Activated CD4-positive, alpha-beta memory T cell treated with anti-CD3 and anti-CD28 coated beads, Interleukin-2, amount 10 ng/mL, durations not matched to agents 7 days and 5 days (primary cell): ENCODE measurements at places on chromosomes 7 and 10. TPM values are rescaled to one million over a fixed set of nuclear protein-coding genes. Genes with fewer than 3 reads are reported as not detected.

DNA sequence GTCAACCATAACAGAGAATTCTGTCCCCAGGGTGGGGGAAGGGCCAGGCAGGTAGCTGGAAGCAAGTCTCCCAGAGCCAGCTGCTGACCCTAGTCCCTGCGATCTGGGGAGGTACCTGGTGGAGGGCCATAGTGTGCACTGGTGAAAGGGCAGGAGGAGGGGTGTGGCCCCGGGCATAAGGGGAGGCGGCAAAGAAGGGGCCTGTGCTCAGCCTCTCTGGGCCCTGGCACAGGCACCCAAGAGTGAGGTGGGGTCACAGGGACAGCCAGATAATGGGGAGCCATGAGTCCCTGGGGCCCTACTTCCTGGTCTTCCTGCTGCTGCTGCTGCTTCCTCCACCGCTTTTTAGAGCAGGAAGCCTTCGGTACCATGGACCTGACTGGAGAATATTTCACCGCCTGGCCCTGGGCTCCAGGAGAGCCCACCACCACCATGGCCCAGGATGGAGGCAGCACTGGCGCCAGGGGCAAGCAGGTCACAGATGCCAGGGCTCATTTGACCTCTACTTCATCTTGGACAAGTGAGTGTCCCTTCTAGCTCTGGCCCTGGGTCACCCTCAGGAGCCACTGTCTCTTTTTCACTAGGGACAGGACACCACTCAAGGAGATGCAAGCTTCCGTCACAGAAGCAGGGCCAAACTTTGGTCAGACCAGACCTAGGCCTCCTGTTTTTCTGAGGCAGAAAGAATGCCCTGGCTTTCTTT is at the start of gene ANTXRL:
ANTXRL (plus strand) TSS at position 7 of the 703 bp plus-strand sequence; CDS start at position 273, 266 bp downstream.
- DNase-seq: no peak

DNA sequence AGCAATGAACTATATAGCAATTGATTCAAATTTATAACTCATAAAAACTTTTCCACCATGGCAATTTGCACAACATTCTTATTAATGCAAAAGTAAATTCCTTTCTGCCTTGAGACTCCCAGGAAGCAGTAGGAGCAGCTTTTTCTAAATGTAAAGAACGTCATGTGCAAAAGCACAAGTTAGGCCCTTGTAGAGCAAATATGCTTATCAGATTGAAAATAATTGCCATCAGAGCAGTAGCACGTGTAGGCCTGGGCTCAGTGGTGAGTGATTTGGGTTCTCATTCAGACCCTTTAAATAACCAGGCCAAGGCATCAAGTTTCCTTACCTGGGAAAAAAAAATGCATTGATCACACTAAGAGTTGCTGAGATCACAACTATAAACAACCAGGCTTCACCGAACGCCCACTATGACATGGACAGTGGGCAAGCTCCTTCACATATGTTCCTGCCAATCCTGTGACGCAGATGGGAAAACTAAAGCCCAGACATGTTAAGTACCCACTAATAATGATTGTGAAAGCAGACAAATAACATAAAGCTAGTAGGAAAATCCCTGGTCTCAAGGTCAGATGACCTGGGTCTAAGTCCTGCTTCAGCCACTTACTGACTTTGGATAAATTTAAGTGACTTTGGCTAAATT is 22.1 kb upstream of the SAR1A start:
- no peak for DNase-seq

DNA sequence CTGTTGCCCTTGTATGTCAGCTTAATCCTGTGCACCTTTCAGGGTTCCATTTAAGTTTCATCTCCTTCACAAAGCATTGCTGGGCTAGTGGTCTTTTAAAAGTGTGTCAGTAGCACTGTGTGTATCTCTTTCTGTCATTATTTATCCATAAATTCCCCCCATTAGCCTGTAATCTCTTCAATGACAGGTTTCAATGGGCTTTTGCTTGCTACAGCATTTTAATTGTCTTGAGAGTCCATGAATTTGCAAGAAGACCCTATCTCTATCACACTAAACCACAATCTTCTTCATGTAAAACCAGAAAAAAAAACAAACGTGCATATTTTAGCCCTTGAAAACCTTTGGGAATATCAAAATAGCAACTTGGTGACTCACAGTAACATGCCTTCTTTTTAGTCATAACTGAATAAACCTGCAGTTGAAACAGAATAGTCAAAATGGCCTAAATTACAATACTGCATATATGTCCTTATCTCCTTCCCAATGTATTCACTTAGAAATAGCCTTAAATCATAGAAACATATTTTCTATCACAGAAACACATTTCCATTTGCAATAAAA is 118.6 kb downstream of the PON1 start:
- DNase-seq: no peak

DNA sequence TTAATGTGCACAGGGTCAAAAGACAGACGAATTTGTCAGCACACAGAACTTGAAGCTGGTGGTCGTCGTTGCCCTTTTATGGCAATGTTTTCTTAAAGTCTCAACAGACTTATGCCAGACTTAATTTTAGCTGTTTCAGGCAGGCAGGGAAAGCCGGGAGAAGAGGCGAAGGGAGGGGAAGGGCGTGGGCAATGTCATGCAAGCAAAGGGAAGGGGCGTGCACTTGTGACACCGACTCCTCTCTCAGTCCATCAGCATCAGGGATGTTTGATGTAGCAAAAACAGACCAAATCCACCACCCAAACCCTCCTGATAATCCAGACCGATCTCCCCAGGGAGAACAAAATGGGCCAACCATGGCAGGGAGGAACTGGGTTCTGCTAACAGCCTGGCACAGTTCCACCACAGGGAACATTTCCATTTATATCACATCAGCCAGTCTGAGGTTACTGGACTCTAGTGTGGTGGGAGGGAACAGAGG is 118.1 kb upstream of the RHEB start:
- no peak for DNase-seq

- no peak for DNase-seq
These were observed 202.9 kb downstream of the PTPRN2 start for GRCh38 chr7:158384746-158385145.

DNA sequence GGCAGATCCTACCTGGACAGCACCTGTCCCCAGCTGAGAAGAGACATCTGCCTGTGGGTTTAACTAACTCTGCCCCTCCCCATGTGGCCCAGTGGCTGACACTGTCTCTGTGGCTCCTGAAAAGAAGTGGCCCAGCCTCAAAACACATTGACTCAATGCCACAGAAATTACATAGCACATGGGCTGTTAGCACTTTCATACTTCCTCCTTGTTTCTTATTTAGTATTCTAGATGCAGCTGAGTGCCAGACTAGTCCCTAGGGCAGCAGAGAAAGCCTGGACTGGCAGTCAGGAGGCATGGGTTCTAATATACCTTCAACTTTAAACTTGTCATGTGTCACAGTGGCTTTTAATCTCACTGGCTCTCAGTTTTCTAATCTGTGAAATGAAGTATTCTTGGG is 171.0 kb downstream of the TRIL start:
- DNase-seq: no peak

- DNase-seq: no peak
These were observed 14.1 kb downstream of the ZNF398 start for GRCh38 chr7:149161241-149161848.

GRCh38 chr7:148151778-148152177 is 438.8 kb upstream of the C7orf33 start:
- DNase-seq: no peak

DNA sequence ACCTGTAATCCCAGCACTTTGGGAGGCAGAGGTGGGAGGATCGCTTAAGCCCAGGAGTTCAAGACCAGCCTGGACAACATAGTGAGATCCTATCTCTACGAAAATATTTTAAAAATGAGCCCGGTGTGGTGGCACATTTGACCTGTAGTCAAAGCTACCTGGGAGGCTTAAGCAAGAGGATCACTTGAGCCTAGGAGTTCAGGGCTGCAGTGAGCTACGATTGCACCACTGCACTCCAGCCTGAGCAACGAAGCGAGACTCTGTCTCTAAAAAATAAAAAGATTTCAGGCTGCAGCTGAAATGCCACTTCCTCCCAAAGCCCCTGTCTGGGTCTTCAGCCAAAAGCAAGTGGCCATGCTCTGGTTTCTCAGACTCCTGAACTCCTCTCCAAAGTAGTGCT is 38.7 kb upstream of the CARD11 start:
- DNase-seq: no peak

GRCh38 chr7:38307640-38308039 is 34.2 kb upstream of the TARP start:
- no peak for DNase-seq

DNA sequence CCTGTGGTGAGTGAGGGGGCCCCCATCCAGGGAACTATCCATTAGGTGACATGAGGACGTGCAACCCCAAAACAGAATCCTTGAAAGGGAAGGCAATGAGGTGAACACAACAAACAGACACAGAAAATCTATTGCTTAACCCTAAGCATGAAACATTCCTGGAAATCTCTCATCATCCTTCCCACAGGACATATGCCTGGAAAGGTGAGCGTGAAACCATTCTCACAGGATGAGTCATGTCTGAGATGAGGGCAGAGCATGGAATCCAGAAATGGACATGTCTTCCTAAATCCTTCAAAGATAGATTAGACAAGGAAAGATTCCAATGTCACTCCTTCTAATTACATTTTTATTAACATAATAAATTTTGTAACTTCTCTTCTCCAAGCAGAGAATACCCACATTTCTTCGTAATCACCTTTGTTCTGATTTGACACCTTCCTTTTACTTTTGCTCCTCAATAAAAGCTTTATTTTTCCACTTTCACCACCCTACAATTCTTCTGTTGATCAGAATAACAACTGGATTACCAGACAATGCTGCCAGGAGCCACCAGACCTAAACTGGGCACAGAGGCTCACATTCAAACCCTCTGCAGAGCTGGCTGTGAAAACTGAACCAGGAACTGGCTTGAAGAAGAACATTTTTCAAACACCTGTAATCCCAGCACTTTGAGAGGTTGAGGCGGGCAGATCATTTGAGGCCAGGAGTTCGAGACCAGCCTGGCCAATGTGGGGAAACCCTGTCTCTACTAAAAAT is 67.2 kb downstream of the COBL start:
- no peak for DNase-seq

- DNase-seq: no peak
These were observed 349.8 kb downstream of the PHTF2 start for GRCh38 chr7:78148166-78148894.

DNA sequence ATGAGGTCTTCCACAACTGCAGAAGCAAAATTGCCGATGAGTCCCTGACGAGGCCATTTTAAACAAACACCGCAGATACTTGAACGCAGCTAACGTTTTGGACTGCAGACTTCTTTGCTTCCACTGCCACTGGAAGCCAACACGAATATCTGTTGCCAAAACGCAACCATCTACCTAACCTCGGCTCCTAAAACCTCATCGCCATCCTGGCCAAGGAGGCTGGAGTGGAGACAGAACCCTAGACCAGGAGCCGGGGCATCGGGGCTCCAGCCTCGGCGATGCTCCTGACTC is 493 bp downstream of the WDR91 start:
- DNase-seq: no peak

DNA sequence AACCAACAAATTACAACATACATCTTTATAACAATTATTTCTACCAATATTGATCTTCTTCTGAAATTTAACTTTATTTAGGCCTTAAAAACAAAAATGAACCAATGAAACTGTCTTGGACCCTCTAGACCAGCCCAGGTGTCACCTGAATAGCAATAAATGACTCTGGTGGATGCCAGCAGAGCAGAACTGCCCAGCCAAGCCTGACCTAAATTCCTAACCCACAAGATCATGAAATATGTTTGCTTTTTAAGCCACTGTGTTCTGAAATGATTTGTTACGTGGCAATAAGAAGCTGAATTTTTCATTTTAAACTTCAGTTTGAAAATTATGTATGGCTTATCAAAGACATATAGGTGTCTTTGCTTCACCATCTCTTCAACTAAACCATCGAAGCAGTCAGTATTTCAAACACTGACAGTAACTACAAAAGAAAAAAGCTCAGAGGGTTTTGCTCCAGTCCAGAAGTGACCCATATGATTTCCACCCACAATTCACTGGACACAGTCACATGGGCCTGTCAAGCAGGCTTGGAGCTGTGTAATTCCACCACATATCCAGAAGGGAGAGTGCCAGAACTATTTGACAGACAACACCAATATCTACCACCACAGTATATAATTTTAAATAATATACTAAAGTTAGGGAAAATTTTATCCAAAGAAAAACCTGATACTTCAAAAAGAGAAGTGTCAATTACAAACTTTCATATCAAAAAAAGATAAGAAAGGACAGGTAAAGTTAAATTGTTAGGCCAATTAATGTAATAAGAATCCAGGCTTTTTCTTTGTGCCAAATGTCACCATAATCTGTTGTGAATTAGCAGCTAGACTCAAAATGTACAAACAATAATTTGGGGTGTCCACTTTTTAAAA is 94.5 kb downstream of the KMT2C start:
- DNase-seq: no peak

- no peak for DNase-seq
These were observed 95.7 kb downstream of the CABCOCO1 start for GRCh38 chr10:61758433-61758832.

- DNase-seq: no peak
These were observed 101.5 kb upstream of the EGR2 start for GRCh38 chr10:62917475-62918238.

GRCh38 chr10:80476685-80477084 is 22.6 kb downstream of the TSPAN14 start:
- DNase-seq: no peak

GRCh38 chr10:52499281-52499680 is 185.2 kb downstream of the DKK1 start:
- no peak for DNase-seq

DNA sequence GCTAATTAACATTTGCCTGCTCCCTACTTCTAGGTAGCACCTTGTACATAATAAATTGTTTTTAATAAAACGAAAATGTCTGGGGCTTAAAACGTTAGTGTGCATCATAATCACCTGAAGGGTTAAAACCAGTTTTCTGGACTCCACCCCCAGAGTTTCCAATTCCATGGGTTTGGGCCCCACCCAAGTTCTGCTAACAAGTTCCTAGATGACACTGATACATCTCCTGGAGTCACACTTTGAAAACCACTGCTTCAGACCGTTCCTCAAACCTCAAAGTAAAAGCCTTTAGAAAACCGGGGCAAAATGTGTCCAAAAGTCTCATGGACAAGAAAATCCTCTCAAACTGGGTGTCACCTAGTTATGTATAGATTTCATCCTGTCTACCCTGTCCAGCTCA is 9.3 kb downstream of the OSBPL3 start:
- no peak for DNase-seq

- DNase-seq: no peak
These were observed 2.1 kb downstream of the MTURN start for GRCh38 chr7:30136743-30137485.

OR13A1 gene
- not detected for total RNA-seq

MUC3A gene
- total RNA-seq: 0.20 TPM

ZWINT gene
- 75.9 TPM for total RNA-seq

AKR1C4 gene
- not detected for total RNA-seq

ADCY1 gene
- 3.9 TPM for total RNA-seq

HK1 gene
- total RNA-seq: 146 TPM

PTPRZ1 gene
- not detected for total RNA-seq

PLPP4 gene
- not detected for total RNA-seq

ASIC3 gene
- total RNA-seq: 5.5 TPM
